DND-41 (cell line): ENCODE measurements at places on chromosomes 6 and 20.

DNA sequence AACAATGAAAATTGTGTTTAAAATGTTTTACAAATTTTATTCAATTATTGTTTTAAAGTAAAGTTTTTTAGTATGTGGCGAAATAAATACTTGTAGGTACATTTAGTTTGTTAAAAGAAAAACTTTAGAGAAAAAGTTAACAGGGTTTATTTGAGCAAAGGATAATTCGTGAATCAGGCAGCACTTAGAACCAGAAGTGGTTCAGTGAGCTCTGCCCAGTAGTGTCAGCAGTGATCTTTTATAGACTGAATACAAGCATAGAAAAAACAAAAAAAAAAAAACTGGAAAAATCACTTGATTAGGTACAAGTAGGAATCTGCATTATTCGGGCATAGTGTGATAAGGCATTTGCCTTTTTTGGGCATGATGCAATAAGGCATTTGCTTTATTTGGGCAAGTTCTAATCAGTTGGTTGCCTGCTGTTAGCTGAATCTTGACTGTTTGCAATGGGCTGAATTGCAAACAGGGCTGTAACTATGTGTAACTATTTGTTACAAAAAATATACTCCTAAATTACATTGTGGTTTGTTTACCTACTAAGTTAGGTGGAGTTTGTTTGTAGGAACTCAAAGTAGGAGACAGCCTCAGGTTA, 122.9 kb upstream of the MMS22L start:
- DNase-seq = no peak

DNA sequence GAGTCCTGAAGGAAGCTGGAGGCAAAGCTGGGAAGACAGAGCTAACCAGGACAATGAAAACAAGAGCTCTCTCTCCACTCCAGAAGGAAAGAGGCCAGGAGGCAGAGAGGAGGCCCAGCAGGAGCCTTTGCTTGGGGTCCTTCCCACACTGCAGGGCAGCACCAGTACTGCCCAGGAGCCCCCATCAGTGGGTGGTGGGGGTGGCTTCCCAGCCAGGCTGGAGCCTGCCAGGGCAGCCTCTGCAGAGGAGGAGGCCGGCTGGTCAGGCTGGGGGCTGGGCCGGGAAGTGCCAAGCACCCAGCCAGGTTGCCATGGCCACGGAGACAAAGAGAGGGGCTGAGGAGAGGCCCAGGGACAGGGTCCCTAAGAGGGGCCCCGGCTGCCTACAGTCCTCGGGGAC, 33.4 kb downstream of the PREX1 start:
- DNase-seq = no peak

DNA sequence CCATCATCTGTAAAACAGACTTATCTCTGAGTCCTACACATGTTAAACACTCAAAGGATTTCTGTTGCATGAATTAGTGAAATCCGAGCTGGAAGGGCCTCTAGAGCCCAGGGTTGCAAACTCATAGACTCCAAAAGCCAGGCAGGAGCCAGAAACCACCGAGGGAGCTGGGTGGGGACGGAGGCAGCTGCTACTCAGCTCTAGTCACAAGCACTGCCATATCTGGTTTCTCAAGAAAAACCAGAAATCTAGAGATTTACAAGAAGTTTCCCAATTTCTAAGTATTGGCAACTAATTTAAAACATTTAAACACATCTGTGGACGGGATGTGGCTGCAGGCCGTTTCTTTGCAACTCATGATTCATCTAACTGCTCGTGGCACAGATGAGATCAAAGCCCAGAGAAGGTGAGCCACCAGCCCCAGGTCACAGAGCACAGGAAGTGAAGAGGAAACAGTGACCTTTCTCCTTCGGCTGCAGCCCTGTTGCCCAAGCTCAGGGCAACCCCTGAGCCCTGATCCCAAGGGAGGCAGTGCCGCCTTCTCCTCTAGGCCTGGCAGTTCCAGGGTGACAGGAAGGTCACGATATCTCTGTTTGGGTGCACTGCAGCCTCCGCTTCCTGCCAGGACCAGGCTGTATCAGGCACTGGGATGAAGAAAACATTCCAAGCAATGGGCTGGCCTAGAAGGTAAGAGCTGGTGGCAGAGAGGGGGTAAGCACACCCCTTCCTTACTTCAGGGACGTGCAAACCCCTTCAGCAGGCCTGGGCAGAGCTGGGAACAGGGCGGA, 26.4 kb upstream of the PTGIS start:
- DNase-seq = peak; percentile 88

DNA sequence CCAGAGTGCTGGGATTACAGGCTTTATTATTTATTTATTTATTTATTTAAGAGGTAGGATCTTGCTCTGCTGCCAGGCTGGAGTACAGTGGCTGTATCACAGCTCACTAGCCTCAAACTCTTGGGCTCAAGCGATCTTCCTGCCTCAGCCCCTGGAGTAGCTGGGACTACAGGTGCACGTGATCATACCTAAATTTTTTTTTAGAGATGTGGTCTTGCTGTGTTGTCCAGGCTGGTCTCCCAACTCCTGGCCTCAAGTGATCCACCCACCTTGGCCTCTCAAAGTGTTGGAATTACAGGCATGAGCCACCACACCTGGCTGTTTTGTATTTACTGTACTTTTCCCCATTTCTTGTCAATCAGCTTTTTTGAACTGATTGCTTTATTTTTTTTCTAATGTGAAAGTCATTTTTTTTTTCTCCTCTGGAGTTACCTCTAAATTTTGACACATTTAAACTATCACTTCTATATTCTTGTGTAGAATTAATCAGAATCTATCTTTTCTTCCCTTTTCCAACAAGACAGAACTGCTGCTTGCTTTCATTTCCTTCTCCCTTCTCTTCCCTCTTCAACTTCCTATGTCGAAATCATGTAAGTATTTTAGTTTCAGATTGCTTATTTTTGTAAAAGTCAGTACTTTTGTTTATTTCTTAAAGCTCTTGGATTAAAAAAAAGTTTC, 12.0 kb downstream of the PANK2 start:
- no peak for DNase-seq

DNA sequence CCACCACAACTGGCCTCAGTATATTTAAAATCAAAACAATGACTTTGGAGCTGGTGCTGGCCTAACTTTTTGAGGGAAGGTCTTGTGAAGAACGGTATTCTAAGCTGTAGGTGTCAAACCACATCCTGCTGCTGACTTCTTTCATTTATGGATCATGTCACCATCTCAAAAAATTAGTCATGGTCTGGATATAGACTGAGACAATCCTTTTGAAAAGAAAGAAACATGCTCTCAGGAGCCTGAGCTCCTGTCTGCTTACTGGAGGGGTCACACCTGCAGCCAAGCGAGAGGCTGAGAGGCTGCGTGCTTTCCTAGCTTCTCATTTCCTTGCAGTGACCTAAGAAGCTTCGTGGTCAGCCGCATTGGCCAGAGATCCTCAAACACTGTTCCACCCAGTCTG, 55.2 kb downstream of the TIAM2 start:
- DNase-seq = peak; percentile 24

- peak; percentile 12 for DNase-seq
Observed at GRCh38 chr6:99334526-99335127, 14.8 kb downstream of the FAXC start.

DNA sequence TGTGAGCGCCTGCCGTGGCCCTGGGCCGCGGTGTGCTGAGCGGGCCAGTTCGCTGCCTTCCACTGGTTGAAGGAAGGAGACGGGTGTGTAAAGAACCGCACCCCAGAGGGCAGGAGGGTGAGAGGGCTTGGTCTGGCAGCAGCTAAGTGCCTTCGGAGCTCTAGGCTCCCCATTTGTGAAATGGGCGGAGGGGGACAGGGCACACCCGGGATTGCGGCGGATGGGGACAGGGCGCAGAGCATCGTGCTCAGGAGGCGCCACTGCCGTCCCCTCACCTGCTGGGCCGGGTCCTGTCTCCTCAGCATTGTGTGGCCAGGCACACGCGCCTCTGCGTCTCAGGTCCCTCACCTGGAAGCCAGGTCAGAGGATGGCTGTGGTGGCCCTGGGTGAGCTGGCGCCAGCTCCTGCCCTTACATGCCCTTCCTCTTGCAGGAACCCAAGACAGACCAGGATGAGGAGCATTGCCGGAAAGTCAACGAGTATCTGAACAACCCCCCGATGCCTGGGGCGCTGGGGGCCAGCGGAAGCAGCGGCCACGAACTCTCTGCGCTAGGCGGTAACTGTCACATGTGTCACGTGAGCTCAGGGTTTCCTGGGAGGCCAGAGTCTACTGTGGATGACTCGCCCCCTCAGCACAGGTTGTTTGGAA, 3.1 kb downstream of the ADRM1 start:
- DNase-seq = no peak

GRCh38 chr6:41055149-41055548, 2.1 kb downstream of the APOBEC2 start:
- DNase-seq = peak; percentile 37

DNA sequence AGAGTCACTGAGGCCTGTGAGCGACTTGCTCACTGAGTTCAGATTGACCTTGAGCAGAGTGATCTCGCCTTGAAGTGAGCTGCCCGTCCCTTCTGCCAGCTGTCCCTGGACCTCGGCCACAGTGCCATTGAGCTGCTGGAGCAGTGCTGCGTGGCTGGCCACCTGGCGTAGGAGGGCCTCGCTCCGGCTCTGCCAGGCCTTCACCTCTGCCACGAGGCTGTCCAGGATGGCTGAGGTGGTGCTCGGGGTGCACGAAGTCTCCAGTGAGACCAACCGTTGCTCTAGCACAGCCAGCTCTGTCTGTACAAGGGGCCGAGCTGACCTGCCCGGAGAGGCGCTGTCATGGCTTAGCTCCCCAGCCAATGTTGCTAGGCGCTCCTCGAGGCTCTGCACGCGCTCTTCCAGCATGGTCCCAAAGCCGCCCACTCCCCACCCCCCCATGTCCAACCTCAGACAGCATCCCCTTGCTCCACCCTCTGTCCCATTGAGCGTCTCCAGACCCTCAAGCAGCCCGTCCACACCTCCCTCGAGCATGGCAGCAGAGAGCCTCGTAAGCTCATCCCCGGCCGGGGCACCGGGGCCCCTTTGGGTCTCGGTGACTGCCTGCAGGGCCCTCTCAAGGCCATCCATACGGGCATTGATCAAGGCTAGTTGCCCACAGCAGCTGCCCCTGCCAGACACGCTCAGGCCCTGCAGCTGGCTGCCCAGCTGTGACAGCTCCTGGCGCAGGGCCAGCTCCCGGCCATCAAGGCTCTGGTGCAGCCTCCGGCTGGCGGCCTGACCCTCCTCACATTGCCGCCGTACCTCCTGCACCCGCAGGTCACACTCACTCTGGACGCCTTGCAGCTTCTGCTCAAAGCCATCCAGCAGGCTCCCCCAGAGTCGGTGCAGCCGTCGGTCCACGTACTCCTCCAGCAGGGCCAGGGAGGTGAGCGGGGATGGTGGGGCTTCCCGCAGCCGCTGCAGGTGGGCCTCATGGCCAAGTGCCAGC, 4.6 kb downstream of the EMILIN3 start:
- DNase-seq = no peak

DNA sequence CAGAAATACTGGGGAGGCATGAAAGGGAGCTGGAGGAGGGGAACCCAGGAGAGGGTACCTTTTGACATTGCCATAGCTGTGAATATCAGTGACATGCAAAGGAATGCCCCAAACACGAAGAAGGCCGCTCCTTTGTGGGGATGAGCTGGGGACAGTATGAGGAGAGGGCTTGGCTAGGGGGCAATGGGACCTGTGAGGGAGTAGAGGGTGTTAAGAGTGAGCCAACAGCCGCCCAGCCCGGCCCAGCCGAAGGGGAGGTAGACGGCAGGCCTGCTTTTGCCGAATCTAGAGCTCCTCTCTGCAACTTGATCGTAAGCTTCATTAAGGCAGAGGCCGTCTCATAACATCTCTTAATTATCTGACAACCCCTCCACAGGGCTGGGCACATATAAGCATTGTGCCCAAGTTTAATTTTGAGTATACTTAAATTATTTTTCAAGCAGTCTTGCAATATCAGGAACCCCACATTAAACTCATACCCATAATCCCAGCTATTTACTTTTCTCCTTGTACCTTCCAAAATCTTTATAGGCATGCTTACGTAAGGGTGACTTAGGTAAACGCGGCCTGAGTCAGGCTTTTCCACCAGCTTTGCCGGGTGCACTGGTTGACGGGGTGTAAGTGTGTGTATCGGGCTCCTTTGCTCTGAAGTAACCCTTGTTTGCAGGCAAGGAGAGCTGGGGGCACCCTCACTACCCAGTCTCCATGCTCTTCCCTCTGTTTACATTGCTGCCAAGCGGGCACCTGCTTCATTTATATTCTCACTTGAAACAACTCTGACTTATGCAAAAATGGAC, 24.9 kb upstream of the VEGFA start:
- DNase-seq = no peak

DNA sequence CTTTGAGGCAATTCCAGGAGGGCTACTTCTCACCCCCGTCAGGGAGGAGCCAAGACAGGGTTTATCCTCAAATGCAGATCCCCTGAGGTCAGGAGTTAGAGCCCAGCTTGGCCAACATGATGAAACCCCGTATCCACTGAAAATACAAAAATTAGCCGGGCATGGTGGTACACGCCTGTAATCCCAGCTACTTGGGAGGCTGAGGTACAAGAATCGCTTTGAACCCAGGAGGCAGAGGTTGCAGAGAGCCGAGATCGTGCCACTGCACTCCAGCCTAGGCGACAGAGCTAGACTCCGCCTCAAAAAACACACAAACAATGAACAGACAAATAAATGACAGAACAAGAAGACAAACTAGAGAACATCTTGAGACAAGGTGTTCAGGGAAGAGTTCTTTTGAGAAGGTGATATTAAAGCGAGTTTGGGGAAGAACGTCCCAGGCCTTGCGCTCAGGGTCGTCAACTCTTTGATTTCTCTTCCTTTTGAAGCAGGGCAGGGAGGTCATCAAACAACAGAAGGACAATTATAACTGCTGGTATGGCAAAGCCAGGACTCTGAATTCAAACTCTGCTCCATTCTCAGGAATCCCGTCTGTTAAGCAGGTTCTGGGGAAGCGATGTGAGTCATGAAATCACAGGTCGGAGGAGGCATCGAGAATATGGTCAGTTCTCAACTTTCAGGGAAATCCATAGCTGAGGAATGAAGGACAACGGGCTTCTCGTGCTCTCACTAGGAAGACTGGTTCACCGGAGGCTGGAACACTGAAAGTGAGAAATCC, 1.4 kb upstream of the RALY start:
- DNase-seq = no peak

GRCh38 chr20:9578594-9578993, 64.2 kb downstream of the LAMP5 start:
- no peak for DNase-seq

DNA sequence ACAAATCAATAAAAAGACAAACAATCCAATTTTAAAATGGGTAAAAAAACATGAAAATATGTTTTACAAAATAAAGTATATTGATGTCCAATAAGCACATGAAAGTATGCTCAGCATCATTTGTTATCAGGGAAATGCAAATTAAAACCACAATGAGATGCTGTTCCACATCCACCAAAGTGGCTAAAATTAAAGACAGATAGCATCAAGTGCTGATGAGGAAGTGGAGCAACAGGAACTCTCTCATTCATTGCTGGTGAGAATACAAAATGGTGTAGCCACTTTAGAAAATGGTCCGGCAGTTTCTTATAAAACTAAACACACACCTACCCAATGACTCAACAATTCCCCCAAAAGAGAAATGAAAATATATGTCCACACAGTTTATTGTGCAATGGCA, 42.3 kb upstream of the CST7 start:
- DNase-seq = no peak

- DNase-seq = no peak
Observed at GRCh38 chr6:15148356-15148946, 97.4 kb upstream of the JARID2 start.
